ENCODE measurements at places on chromosomes 2 and 18. TPM values are rescaled to one million over a fixed set of nuclear protein-coding genes. Genes with fewer than 3 reads are reported as not detected.

STPG4 gene
- not detected for total RNA-seq

C2orf81 gene
- total RNA-seq = 0.82 TPM

IL37 gene
- total RNA-seq = not detected

KCNIP3 gene
- 4.6 TPM for total RNA-seq

UXS1 gene
- total RNA-seq = 26.7 TPM

HIBCH gene
- 24.5 TPM for total RNA-seq

DQX1 gene
- 0.11 TPM for total RNA-seq

NT5DC4 gene
- total RNA-seq = not detected

SALL3 gene
- 0.36 TPM for total RNA-seq

DNA sequence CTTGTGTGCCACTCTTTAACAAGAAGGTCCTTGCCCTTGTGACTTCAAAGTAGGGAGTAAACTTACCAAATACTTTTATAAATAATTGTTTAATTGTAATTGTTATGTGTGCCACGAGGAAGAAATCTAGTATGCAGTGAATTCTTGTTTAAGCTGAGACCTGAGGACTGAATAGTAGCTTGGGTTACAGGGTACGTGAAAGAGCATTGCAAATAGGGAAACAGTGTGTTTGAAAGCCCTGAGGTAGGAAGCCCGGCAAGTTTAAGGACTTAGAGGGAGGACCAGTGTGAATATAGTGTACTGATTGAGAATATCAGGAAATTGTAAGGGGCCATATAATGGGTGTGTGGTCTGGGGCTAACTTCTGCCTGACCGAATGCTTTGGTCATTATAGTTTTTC is 26.2 kb downstream of the PHLPP1 start:
- DNase-seq = no peak

- peak; percentile 27 for DNase-seq
Observed at GRCh38 chr2:21317131-21317530, 193.4 kb downstream of the TDRD15 start.

- DNase-seq = no peak
Observed at GRCh38 chr2:239321596-239322415, 79.0 kb downstream of the HDAC4 start.

- no peak for DNase-seq
Observed at GRCh38 chr2:182716650-182716979, 558 bp downstream of the DNAJC10 start.

GRCh38 chr18:22667616-22668422 is 250.1 kb upstream of the CTAGE1 start:
- no peak for DNase-seq

DNA sequence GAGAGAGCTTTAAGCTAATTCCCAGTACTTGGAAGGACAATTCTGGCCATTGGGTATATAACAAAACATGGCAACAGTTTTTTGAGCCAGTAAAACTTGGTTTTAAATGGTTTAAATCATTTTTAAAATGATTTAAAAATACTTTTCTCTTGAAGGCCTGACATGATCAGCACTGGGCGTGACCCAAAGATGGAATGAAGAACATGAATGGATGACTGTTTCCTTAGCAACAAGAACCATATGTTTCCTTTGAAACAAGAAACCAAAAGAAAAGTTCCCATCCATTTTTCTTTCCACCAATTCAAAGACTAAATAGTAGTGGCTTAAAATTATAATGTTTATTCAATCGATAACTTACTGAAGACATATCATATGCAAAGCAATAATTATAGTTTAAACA is 348.3 kb upstream of the FIGN start:
- no peak for DNase-seq

GRCh38 chr18:80033181-80034067 is 810 bp upstream of the RBFA start:
- no peak for DNase-seq

GRCh38 chr2:134208825-134209224 is 45.0 kb upstream of the MGAT5 start:
- no peak for DNase-seq

GRCh38 chr2:69911985-69912563 is 2.8 kb upstream of the MXD1 start:
- DNase-seq = no peak

DNA sequence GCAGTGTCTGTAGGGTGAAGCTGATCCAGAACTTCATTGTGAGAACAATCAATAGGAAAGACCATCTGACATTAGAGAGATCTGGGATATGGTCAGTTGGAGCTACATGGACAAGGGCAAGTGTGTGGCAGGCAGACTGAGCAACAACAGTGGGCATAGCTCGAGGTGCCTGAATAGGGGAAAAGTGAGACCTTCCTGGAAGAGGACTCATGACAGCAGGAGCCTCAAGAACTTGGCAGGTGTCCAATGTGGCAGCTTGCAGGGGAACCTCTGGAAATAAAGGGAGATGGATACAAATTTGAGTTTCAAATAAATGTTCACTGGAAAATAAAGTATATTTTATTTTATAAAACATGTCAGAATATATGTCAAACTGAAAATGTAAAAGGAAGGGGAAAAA is 117.9 kb downstream of the TANC1 start:
- DNase-seq = no peak

DNA sequence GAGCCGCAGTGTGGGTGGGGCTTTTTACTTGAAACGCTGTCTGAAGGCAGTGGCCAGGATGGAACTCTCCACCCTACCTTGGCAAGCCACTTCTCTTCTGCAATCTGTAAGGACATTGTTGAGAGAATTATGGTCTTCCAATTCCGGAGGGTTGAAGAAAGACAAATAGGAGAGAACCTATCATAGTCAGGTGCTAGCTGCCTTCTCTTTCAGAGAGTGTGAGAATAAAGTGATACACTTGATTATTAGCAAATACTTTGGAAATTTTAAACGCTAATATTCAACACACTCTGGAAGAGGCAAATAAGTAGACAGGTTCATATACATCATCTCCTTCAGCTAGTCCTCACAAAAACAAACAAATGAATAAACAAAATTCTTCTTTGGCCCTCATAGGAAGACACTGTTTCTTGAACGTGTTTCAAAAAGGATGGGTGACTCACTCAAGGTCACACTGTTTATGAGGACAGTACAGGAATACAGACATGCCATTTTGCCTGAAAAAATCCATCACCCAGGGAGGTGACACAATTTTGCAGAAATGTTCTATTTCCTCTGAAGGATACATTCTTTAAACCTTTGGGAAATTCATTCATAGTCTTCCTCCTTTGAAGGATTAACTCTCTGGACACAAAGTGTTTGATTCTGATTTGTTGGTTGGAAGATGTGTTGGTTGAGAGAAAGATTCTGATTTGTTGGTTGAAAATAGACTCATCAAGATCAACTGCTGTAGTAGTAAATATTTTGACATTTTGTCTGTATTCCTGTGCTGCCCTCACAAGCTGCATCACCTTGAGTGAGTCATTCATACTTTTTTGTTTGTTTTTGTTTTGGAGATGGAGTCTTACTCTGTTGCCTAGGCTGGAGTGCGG is 2.2 kb upstream of the IL1RN start:
- DNase-seq = no peak

DNA sequence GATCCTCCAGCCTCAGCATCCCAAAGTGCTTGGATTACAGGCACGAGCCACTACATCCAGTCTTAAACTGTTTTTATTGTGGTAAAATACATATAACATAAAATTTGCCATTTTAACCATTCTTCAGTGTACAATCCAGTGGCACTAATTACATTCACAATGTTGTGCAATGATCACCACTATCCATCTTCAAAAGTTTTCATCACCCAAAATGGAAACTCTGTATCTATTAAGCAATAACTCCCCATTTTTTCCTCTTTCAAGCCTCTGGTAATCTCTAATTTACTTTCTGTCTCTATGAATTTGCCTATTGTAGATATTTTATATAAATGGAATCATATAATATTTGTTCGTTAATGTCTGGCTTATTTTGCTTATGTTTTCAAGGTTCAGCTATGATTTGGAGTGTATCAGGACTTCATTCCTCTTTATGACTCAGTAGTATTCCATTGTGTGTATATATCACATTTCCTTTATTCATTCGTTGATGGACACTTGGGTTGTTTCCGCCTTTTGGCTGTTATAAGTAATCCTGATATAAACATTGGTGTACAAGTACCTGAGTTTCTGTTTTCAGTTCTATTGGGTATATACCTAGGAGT is 71.8 kb downstream of the GFPT1 start:
- no peak for DNase-seq

DNA sequence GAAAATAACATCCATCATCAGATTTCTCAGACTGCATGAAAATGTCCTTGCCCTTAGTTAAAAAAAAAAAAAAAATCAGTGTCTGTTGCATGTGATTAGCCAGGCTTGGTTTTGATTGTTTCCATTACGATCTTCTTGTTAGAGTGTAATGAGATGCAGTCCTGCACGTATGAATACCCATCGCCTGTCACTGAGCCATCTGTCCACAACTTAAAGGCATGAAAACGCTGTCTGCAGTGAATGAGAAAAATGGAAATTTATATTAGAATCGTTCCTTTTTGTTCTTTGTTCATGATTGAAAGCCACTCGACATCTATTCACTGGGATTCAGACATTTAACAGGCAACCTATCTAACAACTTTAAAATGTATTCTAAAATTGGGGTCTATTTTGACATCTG is 521.7 kb upstream of the SPHKAP start:
- no peak for DNase-seq

DNA sequence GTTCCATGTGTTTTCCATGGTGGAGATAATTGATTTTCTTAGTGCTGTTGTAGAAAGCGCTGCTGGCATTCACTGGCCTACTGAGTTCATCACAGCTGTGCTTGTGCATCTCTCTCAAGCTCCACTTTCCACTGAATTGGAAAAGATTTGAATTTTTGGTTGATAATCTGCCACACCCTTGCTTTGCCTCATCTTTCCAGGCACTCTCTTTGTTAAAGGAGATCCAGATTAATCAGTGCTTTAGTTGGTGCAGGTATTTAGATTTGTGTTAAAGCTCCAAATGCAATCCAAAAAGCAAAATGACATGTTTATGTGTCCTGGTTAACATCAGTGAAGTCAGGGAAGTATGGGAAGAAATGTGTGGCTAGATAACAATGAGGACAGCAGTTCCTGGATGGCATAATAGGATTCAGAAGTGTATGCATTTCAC is 2.7 kb upstream of the COL3A1 start:
- no peak for DNase-seq

DNA sequence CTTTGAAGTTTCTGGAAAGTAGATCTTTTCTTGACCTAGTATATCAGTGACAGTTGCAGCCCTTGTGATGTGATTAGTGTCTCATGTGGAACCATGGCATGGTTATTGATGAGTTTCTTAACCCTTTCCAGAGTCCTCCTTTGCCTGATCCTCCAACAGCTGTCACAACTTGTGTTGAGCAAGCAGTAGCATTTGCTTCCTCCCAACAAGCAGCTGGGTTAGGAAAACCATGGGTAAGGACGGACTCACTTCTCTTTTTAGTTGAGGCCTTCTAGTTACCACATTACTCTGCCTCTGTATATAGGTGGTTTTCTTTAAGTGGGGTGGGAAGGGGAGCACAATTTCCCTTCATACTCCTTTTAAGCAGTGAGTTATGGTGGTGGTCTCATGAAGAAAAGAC is 96.3 kb downstream of the XRCC5 start:
- no peak for DNase-seq

GRCh38 chr2:111007757-111008688 is 112.7 kb upstream of the BCL2L11 start:
- no peak for DNase-seq

- no peak for DNase-seq
Observed at GRCh38 chr18:45004546-45005080, 323.9 kb downstream of the SETBP1 start.
